ENCODE measurements at places on chromosomes 7 and 10.

DNA sequence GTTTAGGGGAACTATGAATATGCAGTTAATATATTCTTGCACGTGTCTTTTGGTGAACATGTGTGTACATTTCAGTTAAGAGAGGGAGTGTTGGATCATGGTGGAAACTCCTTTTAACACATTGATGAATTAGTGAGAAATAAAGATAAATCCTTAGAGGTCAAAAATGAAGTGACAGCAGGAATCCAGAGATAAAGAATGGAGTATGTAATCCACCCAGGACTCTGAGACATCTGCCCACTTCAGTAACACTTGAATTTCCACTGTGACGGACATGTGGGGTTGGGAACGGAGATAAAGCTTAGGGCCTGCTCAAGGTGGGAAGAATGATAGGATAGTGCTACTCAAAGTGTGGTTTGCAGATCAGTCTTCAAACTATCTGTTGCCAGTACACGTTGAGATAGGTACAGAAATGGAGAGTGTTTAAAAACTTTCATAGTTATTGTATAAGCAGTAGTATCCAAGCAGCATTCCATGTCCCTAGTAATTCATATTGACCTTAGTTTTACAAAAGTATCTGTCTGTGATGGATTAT lies 6.6 kb upstream of the RELN start:
- DNase-seq = no peak

GRCh38 chr7:4079366-4079765 lies 602.7 kb upstream of the FOXK1 start:
- DNase-seq = no peak

GRCh38 chr7:157996359-157997079 lies 591.1 kb downstream of the PTPRN2 start:
- no peak for DNase-seq

- DNase-seq = no peak
Observed at GRCh38 chr7:15558756-15559155, 3.1 kb downstream of the AGMO start.

- no peak for DNase-seq
Observed at GRCh38 chr10:104479906-104480593, 126.4 kb downstream of the CFAP58 start.

GRCh38 chr7:2807845-2808772 lies 36.0 kb downstream of the GNA12 start:
- DNase-seq = no peak

Measured in activated T-cell treated with anti-CD3 and anti-CD28 coated beads for 1 hour (primary cell).